ENCODE measurements at places on chromosomes 7 and 10. TPM values are rescaled to one million over a fixed set of nuclear protein-coding genes. Genes with fewer than 3 reads are reported as not detected.

GRCh38 chr10:33277135-33277536, 57.3 kb downstream of the NRP1 start:
- no peak for DNase-seq

GRCh38 chr7:28311670-28312069, 100.6 kb upstream of the CREB5 start:
- no peak for DNase-seq

- no peak for DNase-seq
These were observed 113.6 kb downstream of the OAT start for GRCh38 chr10:124305131-124305530.

GRCh38 chr7:25857376-25858067, 294.5 kb upstream of the NFE2L3 start:
- no peak for DNase-seq

Gene ABCC2
- total RNA-seq, result 2.9 TPM

Gene SLC26A3
- not detected for total RNA-seq

Gene CPN1
- not detected for total RNA-seq

Gene ANKRD22
- not detected for total RNA-seq

Data from activated B cell treated with CpG ODN at 0.5 μM for 24 hours (primary cell).